ENCODE measurements at places on chromosomes 5 and 9. TPM values are rescaled to one million over a fixed set of nuclear protein-coding genes. Genes with fewer than 3 reads are reported as not detected.

The FST gene
- 1,058 TPM for polyA plus RNA-seq

The MED10 gene
- 52.5 TPM for polyA plus RNA-seq

The GZMA gene
- not detected for polyA plus RNA-seq

The CKMT2 gene
- polyA plus RNA-seq = 2.3 TPM

The LRRC70 gene
- 0.17 TPM for polyA plus RNA-seq

The OTULIN gene
- 9.8 TPM for polyA plus RNA-seq

The IQGAP2 gene
- 5.1 TPM for polyA plus RNA-seq

The TMEM215 gene
- polyA plus RNA-seq = not detected

The FAM221B gene
- not detected for polyA plus RNA-seq

The SLC6A18 gene
- not detected for polyA plus RNA-seq
